Stimulated activated CD8-positive, alpha-beta memory T cell treated with anti-CD3 and anti-CD28 coated beads, Interleukin-7, amount 100 ng/mL, for 4 hours (primary cell): ENCODE measurements at places on chromosomes 5 and 9.

DNA sequence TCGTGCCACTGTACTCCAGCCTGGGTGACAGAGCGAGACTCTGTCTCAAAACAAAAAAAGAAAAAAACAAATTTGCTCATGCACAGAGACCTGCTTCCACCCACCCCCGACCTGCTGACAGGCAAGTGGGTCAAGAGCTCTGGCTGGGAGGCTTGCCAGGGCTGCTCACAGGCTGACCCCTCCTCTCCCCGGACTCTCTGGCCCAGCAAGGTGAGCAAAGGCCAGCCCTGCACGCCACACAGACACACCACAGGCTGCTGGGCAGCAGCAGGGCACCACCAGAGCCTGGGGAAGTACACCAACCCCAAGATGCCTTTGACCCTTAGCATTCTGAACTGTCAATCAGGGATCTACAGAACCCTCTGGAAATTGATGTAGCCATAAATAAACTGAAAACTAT, 29.2 kb downstream of the NSUN2 start:
- DNase-seq: no peak

DNA sequence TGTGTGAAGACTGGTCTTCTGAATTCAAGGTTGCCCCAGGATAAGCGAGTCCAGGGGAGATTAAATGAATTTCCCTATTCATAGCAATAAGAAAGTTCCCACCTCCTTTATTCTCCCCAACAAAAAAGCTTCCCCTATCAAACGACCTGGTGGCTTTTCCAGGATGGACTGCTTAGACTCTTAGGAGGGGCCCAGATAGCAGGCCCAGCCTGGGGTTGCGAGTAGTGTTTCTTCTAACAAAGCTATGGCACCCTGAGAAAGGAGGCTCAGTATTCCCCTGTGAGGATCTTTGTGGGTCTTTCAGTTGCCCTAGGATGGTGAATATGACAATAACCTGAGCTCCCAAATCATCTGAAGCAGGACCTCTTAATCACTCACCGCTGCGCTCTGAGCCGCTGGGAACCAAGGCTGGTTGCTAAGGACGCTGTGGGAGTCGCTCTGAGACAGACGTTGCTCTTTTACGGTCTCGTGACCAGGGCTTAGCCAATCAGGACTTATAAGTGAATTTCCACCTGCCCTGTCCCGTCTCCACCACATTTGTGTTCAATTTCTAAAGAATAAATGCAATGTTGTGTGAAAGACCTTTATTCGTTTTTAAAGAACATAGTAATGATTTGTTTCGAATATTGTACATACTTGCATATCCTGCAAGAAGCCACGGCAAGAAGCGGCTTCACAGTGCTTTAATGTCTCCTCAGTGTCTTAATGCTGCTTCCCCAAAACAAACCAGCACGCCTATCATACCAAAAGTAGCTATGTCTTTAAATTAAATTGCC, at the start of gene TMEM232:
TMEM232 (minus strand) TSS at position 423 of the 776 bp plus-strand sequence. CDS start 59,319 bp downstream, outside the sequence.
- DNase-seq: peak; percentile 62

DNA sequence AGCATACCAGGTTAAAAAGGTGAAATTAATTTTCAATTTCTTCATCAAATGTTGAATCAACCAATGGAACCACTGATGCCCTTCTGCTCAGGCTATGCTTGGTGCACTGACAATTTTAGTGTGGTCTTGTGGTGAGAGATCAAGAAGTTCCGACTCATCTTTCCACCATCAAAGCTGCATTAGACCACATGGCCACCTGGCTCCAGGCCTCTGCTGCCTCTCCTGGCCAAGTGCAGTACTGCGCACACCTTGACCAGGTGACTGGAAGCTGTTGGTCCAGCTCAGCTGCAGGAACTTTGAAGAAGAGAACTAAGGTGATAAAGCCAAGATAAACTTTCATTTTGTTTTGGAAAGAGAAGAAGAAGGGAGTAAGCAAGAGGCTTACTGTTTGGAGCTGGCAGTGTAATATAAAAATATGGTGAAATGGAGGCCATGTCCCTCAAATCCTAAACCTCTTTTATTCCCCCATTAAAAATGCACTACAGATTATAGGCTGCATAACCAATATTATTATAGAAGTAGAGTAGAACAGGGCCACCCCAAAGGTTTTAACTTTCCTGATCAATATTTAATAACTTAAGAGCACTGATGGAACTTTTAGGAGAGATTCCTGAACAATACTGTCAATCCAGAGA, 315.5 kb upstream of the C9orf72 start:
- DNase-seq: no peak

- DNase-seq: no peak
Observed at GRCh38 chr5:137752905-137753690, 1.1 kb downstream of the HNRNPA0 start.

- DNase-seq: no peak
Observed at GRCh38 chr9:121323449-121324151, 46.5 kb downstream of the STOM start.

GRCh38 chr9:101131326-101131725, 102.8 kb downstream of the PLPPR1 start:
- DNase-seq: no peak

DNA sequence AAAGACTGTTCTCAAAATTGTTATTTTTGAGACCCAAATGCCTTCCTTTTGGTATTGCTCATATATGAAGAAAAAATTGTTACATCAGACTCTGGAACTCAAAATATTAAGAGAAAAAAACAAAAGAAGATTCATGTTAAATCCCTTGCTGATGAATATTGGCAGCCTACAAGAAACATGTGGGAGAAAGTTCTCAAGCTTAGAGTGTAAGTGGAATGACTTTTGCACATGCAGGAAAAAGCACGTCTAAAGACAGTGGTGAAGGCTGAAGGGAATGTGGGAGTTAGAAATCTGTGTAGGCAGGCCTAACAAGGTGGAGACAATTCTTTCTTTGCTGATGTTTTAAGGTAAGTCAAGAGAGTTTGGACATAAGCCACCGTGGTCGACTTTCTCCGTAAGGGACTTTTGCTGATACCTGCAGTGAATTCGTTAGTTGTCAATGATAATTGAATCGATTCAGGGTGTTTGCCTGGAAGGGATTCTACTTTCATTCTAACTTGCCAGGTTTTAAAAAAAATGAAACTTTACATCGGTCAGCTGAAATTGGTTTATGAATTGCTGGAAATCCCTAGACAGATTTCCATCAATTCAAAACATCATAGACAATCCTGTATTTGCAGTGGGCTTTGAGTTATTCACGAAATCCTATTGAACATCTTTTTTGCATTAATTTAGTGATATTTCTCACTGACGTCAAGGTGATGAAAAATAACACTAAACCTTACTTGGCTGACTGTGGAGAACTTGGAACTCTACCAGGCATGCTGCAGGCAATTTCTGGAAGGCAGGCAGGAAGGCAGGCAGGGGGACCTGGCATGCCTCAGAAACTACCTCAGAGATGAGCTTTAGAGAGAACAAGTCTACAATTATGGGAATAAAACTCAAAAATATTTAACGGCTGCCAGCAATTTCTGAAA, 359.1 kb upstream of the ADAMTSL1 start:
- DNase-seq: no peak

- DNase-seq: no peak
Observed at GRCh38 chr9:75033791-75034473, 5.8 kb upstream of the CARNMT1 start.

GRCh38 chr5:133387621-133388020, 224.7 kb downstream of the FSTL4 start:
- DNase-seq: no peak

DNA sequence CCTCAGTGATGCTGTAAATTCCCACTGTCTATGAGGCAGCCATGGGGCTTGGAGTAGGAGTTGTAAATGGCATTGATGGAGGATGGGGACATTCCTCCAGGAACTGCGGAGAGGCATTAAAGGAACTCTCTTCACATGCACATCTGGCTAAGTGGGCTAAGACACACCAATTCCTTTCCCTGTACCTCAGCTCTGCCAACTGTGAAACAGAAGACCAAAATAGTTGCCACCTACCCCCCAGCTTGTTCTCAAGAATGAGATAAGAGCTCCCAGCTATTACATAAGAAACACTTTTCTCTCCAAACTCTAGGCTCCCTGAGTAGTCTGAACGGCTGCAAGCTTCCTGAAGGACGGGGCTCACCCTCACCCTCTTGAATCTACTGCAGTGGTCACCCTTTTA, 144.6 kb upstream of the SLC30A5 start:
- no peak for DNase-seq

GRCh38 chr5:61450493-61451279, 118.6 kb downstream of the ZSWIM6 start:
- DNase-seq: no peak

DNA sequence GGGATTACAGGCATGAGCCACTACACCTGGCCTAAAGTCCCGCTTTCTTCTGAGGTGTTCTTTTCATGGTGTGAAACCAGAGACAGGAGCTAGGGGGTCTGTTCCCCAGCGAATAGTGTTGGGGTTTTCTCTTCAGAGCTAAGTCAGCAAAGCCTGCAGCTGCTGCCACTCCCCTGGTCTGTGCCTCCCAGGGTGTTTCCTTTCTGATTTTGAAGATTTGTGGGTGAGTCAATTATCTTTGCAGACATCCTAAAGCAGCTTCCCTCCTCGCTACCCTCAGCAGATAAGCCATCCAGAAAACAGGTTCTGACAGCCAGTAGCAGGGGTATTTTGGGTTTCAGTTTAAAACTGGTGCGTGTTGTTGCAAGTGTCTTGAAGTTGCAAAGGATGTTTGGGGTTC, 72.0 kb upstream of the IQGAP2 start:
- no peak for DNase-seq

DNA sequence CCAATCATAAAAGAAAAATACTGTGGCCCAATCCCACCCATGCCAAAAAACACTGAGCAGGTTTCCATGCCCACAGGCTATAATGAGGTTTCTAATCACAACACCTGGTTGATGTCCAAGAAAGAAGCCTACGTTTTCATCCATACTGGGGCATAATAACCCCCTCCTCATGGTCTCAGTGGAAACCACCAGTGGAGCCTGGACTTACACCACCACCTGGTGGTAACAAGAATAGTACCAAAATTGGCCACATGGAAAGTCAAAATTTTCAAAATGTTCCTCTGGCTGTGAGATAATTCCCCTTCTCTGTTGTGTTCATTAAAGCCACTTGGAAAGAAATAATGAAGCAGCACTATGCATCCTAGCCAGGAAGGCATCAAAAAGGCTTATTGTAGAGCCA, 687.3 kb upstream of the ST8SIA4 start:
- no peak for DNase-seq

- no peak for DNase-seq
Observed at GRCh38 chr5:76225336-76225735, 142.2 kb downstream of the SV2C start.

DNA sequence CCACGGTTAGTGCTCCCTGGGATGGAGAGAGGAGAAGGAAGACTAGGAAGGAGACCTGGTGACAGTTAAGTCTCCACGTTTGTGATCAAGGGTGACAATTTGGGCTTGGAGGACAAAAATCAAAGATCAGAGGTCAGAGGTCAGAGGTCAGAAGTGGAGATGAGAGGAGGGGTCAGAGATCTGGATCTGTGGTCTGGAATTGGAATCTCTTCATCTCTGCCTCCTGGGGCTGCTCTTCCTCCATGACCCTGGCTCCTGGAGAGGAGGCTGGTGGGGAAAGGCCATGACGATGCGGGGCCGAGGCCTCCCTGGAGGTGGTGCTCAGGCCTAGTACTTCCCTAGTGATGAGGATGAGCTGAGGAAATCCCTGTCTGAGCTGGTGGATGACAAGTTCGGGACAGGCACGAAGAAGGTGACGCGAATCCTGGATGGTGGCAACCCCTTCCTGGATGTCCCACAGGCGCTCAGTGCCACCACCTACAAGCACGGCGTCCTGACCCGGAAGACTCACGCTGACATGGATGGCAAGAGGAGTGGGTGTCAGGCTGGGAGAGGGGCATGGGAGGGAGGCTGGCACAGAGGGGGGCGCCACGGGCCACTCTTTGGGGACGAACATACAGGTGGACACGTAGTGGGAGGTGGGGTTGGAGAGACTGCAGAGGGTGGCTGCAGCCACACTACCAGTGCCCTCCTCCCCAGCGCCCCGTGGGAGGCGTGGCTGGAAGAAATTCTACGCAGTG, 41.0 kb downstream of the PSD2 start:
- DNase-seq: no peak

DNA sequence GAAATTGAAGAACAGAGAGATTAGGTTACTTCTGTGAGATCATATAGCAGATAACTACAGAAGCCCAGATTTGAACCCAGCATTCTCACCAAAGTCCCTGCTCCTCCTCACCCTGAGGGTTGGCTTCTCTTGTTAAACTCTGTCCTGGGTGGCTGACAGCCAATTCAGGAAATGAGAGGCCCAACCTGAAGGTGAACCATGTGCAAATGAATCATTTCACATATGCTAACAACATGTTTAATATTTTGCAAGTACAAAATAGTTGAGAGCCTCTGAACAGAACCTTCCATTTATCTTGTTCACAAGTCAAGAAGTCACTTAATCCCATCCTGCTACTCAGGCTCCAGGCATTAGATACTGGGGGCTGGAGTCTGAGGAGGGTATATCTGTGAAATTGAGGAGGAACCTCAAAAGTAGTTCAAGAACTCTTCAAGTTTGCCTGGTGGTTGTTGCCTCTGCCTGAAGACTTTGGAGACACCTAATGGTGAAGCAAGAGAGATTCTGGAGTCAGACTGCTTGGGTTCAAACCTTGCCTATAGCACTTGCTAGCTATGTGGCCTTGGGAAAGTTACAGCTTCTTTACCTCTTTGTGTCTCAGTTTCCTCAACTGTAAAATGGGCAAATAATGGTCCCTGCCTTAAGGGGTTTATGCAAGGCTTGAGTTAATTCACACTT, 564.0 kb downstream of the PSAT1 start:
- DNase-seq: no peak

- DNase-seq: no peak
Observed at GRCh38 chr5:134141331-134142050, 27.0 kb downstream of the TCF7 start.

DNA sequence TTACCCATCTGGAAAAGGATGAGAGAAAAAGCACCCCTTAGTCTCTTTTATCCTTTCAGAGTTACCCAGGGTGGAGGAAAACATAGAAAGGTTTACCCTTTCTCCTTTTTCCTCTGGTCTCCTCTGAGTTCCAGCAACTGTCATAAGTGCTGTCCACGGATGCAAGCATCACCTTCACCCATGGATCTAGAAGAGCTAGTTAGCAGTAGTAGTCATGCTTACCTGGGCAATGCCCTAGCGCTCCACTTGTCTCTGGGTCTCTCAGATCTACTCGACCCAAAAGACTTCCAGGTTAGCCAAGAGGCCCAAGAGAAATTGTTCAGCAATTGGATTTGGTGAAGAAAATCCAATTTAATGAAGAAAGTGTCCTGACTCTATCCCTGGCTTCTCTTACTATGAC, 656.2 kb upstream of the PTPRD start:
- no peak for DNase-seq
